Urinary bladder (tissue), 4 donors: ENCODE measurements at places on chromosomes 1 and 21. TPM values are rescaled to one million over a fixed set of nuclear protein-coding genes. Genes with fewer than 3 reads are reported as not detected.

DNA sequence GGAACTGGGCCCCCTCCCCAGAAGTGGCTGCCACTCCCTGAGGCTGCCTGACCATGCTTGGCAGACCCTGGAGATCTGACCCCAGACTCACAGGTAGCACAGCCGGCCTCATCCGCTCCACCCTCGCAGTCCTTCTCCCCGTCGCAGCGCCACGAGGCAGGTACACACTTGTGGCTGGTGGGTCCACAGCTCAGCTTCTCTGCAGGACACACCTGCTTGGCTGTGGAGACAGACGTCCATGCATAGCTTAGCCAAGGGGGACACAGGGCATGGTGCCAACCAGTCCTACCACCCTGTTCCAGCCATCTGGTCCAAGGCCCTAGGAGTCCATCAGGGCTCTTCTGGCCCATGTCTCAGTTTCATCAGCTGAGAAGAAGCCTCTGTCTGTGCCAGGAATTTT, 42.2 kb upstream of the MAGOH start:
- DNase-seq, result no peak

- no peak for DNase-seq
Observed at GRCh38 chr1:155884031-155884960, 24.9 kb downstream of the SYT11 start.

GRCh38 chr1:235098991-235099390, 29.6 kb downstream of the TOMM20 start:
- DNase-seq, result no peak

- peak; percentile 8 for DNase-seq
Observed at GRCh38 chr1:15949453-15950245, 26.3 kb downstream of the ZBTB17 start.

FAM78B gene
- total RNA-seq, result 1.1 TPM

- no peak for DNase-seq
Observed at GRCh38 chr21:42799516-42799915, 79.8 kb downstream of the WDR4 start.

- DNase-seq, result no peak
Observed at GRCh38 chr1:200238311-200238710, 171.5 kb downstream of the ZNF281 start.

DNA sequence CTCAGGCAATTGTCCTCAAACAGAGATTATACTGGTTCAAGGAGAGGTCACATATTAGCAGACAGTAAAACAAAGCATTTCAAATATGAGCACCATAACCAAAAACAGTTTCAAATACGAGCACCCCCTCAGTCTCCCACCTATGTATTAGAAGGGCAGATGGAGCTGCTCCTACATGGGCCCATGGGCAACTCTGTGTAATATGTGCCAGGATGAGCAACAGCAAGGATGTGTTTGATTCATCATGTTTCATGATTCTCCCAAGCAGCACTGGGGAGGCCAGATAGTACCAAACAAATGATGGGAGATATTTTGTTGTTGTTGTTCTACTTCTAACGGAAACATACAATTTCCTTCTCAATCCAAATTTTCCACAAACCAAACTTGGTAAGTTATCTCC, 8.9 kb downstream of the ADSS2 start:
- no peak for DNase-seq

GRCh38 chr1:11157394-11157793, 31.8 kb upstream of the ANGPTL7 start:
- no peak for DNase-seq

- DNase-seq, result no peak
Observed at GRCh38 chr1:27296773-27297291, 25.1 kb upstream of the TMEM222 start.
